ENCODE measurements at places on chromosomes 7 and 10.

DNA sequence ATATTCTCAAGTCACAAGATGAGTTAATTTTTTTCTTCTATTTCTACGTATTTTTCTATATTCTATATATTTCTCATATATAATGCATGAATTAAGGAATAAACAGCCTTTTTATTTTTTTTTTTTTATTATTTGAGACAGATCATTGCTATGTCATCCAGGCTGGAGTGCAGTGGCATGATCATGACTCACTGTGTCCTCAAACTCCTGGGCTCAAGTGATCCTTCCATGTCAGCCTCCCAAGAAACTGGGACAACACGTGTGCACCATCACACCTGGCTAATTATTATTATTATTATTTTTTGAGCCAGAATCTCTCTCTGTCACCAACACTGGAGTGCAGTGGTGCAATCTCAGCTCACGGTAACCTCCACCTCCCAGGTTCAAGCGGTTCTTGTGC, 1.5 kb downstream of the CLDN12 start:
- no peak for DNase-seq

GRCh38 chr7:45021604-45022296, 21.7 kb downstream of the CCM2 start:
- DNase-seq = no peak

GRCh38 chr7:130275826-130276297, 9.2 kb downstream of the CPA2 start:
- DNase-seq = no peak

GRCh38 chr7:149292462-149292823, 30.4 kb downstream of the ZNF783 start:
- DNase-seq = no peak

- no peak for DNase-seq
Measured at GRCh38 chr7:55515569-55516279, 56.6 kb downstream of the VOPP1 start.

DNA sequence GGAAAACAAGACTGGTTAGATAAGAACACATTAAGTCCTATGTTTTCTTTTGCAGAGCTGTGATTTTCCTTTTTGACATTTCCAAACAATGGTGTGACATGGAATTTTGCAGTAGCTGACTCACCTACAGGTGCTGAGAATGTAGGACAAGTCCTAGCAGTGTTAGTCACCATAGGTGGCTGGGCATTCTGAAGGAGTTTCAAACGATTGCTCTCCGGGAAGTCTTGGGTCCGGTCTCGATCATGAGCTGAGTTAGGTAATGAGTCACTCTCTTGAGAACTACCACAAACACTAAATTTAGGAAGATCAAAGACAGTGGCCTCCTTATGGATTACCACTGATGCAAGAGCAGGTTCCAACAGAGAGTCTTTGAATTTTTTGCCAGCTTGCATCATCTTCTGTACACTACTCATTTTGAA, 3.6 kb downstream of the FIGNL1 start:
- DNase-seq = no peak

DNA sequence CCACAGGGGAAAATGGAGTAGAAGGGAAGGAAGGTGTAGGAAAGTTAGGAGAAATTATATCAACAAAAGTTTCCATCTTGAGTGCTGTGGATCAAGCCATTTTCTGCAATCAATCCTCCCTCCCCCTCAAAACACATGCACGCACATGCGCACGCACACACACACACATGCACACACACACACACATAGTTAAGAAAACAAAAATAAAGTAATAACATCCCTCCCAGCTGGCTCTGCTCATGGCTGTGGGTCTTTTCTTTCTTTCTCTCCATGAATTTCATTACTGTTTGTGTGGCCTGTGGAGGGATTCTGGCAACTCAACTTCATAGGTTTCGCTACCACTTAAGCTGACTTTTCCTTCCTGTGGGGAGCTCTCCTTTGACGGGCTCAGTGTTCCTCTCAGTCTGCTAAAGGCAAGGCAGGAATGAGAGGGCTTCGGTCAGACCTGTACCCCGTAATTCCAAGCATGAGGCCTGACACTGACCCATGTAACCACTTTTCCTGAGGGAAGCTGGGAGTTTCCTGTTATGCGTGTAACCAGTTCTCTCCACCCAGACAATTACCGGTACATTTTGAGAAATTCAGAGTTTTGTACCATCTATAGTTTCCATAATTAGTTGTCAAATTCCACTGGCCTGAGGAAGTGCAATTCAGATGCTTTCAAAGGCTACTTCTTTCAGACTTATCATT, 79.8 kb downstream of the ZNF92 start:
- DNase-seq = no peak

DNA sequence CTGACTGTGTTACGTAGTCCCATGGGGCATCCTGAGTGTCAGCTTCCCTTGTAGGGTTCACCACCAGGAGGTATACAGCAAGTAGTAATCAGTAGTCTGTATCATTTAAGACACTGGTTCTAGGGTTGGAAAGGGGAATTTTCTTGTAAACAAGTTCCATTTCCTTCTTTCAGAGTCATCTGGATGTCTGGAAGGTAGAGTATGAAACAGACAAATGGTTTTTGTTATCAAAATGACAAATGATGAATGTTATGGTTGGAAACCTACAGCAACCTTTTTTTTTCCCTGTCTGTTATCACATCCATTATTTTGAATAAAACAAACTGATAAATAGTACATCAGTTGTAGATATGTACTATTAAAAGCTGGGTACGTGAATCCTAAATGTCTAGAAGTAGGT, 19.1 kb downstream of the SEMA3A start:
- no peak for DNase-seq

- peak; percentile 42 for DNase-seq
Measured at GRCh38 chr10:13299437-13300287, at the start of gene PHYH. Gene PHYH, minus strand, starts transcription at chr10:13300064. Its CDS starts 22 bp downstream, at chr10:13300042.

GRCh38 chr7:27740449-27741086, 606 bp downstream of the TAX1BP1 start:
- DNase-seq = peak; percentile 73

- no peak for DNase-seq
Measured at GRCh38 chr7:98640375-98640774, 23.3 kb downstream of the NPTX2 start.

DNA sequence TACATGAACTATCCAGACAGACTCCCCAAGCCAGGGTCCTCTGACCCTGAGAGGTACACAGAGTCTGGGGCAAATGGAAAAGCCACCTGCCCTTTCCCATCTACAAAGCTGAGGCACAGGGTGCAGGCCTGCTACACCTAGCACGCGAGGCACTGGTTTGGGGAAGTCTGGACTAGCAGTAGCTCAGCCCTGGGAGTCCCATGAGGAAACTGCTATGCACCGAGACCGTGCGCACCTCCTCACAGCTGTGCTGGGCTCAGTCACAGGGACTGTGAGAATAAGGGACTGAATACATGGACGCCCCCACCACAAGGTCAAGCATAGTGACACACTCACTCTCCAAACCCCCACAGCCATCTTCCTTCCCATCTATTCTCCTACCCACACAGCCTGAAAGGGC, 8.2 kb downstream of the MAT1A start:
- DNase-seq = no peak

- DNase-seq = no peak
Measured at GRCh38 chr7:124085179-124085578, 52.3 kb upstream of the TMEM229A start.

GRCh38 chr10:30818854-30819253, 189.3 kb upstream of the LYZL2 start:
- DNase-seq = no peak

- DNase-seq = no peak
Measured at GRCh38 chr7:105493923-105494315, 28.2 kb downstream of the PUS7 start.

DNA sequence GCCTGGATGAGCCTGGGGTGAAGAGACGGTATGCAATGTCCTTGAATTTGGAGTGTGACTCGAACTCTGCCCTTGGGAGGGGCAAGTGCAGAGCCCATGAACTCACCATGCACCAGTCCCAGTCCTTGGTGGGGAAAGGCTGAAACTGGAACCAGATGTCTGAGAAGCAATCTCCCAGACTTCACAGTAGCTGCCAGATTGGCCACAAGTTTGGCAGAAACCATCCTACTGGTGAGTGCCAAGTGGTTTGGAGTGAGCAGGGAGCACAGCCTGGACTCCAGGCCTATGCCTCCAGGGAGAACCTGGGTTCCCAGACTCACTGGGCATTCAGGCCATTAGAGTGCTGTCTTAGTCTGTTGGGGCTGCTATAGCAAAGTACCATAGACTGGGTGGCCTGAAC, 99.6 kb upstream of the LYZL1 start:
- no peak for DNase-seq

GRCh38 chr10:122494833-122495232, 33.5 kb downstream of the HTRA1 start:
- no peak for DNase-seq

- no peak for DNase-seq
Measured at GRCh38 chr7:51589111-51589510, 272.5 kb upstream of the COBL start.

- DNase-seq = no peak
Measured at GRCh38 chr7:91694351-91694841, 186.1 kb downstream of the MTERF1 start.

DNA sequence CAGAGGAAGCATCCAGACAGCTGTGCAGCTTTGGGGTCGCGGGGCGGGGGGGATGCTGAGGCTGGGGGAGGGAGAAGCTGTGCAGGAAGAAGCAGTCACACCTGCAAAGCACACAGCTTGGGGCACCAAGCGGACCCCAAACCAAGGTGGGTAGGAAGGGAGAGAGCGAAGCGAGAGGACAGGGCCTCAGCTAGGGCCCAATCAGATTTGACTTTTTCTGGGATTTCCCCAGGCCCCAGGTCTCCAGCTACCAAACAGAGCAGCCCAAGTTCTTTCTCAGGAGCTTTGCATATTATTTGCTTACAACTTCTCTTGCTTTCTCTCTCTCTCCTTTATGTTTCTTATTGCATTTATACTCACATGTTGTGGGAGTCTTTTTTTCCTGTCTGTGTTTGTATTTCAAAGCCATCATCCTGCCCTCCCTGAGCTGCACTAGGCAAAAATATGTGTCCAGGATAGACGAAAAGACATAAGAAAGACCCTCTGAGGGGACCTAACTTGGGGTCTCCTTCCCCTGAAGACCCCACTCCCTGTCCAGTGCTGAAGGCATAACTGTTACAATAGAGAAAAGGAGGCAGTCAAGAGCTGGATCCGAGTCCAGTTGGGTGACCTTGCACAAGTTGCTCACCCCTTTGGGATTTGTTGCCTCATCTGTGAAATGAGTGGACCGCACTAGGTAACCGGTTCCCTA, 50.6 kb upstream of the SMNDC1 start:
- no peak for DNase-seq

- no peak for DNase-seq
Measured at GRCh38 chr10:50514995-50515394, 108.8 kb downstream of the SGMS1 start.

DNA sequence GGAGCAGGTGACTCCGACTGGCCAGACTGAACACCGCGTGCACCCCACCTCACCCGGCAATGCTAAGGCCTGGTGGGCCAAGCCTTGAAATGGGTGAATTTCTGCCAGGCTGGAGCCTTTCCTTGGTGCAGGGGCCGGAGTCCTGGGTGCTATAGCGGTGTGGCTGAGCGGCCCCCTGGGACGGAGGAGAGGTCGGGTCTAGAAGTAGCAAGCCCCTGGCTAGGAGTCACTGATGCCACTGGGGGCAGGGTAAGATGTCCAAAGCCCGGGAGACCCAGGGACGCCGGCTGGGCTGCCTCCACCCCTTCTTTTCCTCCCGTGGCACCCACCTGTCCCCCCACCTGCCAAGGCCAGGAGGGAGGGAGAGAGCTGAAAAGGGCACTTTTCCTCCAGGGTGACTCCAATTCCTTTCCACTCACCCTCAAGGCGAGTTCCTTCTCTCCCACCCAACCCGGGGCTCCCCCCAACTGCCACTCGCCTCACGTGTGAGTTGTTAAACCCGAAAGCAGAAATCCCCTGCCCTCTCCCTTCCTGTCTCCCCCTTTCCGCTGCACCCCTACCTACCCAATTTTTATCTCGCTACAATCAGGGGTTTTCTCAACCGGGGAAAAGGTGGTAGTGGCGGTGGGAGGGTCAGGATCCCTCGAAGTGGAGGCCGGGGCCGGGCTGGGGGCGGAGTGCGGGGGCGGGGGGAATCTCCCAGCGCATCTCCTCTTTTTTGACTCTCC, 6.0 kb upstream of the GATA3 start:
- DNase-seq = no peak
